ENCODE measurements at places on chromosomes 6 and 20. TPM values are rescaled to one million over a fixed set of nuclear protein-coding genes. Genes with fewer than 3 reads are reported as not detected.

DNA sequence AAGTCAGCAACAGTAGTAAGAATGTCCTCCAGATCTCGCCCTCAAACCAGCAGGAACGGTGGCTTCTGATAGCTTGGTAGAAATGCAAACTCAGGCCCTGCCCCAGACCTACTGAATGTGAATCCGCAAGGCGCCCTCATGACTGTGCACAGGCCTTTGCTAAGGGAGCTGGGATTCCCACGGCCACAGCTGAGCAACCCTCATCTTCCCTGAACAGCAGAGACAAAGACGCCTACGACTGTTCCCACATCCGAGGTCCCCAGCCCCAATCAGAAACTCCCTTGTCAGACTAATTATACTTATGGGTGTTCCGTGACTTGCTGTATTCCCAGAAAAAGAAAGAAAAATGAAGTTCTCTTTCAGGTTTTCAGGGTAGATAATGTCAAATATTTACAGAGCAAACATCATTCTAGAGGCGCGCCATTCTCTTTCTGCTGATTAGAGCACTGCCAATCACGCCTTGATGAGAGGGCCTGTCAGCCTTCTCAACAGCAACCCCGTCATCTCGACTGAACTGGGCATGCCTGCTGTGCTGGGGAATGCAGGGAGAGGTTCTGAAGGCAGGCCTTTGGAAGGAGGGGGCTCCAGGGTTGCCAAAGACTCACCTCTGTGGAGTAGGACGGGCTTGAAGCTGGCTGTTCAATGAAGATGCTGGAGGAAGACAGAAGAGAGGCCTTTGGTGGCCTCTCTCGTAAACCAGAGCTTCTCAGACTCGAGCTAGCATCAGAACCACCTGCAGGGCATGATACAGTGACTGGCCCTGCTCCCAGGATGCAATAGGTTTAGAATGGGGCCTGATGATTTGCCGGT lies 79.9 kb downstream of the ZNF217 start:
- H3K36me3 ChIP-seq, result no peaks in the 10 kb centered on the region
- no peaks in the 10 kb centered on the region for H3K27me3 ChIP-seq
- no peak for DNase-seq

- no peaks in the 10 kb centered on the region for H3K36me3 ChIP-seq
- H3K4me3 ChIP-seq, result no peak overlapping the region
- no peaks in the 10 kb centered on the region for H3K4me1 ChIP-seq
- H3K27ac ChIP-seq, result no peak overlapping the region
- no peaks in the 10 kb centered on the region for H3K27me3 ChIP-seq
- no peak for DNase-seq
These were observed 21.2 kb downstream of the TNFRSF21 start for GRCh38 chr6:47288267-47289090.

GRCh38 chr20:24118441-24119175 lies 130.0 kb upstream of the GGTLC1 start:
- no peak for DNase-seq
- no peak overlapping the region for H3K4me3 ChIP-seq
- no peak overlapping the region for H3K27ac ChIP-seq
- H3K27me3 ChIP-seq, result peaks cover 3% of the 10 kb centered on the region
- H3K36me3 ChIP-seq, result no peaks in the 10 kb centered on the region

Gene GMPR
- 5.0 TPM for total RNA-seq

Gene TNXB
- total RNA-seq, result 6.0 TPM
